ENCODE measurements at places on chromosomes 1 and 21. TPM values are rescaled to one million over a fixed set of nuclear protein-coding genes. Genes with fewer than 3 reads are reported as not detected.

GRCh38 chr21:45864436-45864835 lies 117.1 kb upstream of the COL6A1 start:
- H3K4me1 ChIP-seq, result no peaks in the 10 kb centered on the region
- no peak overlapping the region for H3K4me3 ChIP-seq
- no peaks in the 10 kb centered on the region for H3K36me3 ChIP-seq
- no peak overlapping the region for H3K27ac ChIP-seq
- no peak for DNase-seq

Gene OR14I1
- not detected for total RNA-seq

Gene CLDN14
- not detected for total RNA-seq

Gene PTAFR
- total RNA-seq, result 5.2 TPM

DNA sequence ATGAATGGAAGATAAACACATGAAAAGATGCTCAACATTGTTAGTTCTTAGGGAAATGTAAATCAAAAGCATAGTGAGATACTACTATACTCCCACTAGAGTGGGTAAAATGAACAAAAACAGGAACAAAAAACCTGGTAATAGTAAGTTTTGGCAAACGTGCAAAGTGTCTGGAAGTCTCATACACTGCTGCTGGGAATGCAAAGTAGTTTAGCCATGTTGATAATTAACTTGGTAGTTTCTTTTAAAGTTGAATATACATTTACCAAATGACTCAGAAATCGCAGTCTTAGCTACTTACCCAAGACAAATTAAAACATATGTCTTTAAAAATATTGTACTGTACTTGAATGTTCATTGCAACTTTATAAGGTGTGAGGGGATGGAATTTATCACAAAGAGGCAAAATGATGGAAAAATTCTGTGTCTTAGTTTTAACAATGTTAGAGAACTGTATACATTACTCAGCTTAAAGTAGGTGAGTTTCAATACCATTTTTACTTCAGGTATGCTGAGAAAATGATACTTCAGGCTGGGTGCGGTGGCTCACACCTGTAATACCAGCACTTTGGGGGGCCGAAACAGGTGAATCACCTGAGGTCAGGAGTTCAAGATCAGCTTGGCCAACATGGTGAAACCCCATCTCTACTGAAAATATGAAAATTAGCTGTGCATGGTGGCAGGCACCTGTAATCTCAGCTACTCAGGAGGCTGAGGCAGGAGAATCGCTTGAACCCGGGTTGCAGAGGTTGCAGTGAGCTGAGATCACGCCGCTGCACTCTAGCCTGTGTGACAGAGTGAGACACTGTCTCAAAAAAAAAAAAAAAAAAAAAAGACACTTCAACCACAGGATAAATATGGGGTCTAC lies 102.3 kb downstream of the PDE4B start:
- H3K27me3 ChIP-seq, result no peaks in the 10 kb centered on the region
- DNase-seq, result no peak
- H3K4me3 ChIP-seq, result no peak overlapping the region
- no peaks in the 10 kb centered on the region for H3K36me3 ChIP-seq
- H3K27ac ChIP-seq, result no peak overlapping the region
- no peaks in the 10 kb centered on the region for H3K4me1 ChIP-seq

Data from transverse colon (tissue), 4 donors.